Midbrain (tissue), 1 donor: ENCODE measurements at places on chromosomes 3 and 15.
A peak's percentile ranks its signal among the peaks of the same experiment; 100 is the strongest.

GRCh38 chr15:27582726-27583410, 516.2 kb downstream of the OCA2 start:
- DNase-seq, result no peak

- DNase-seq, result no peak
These were observed 7.1 kb upstream of the LARS2 start for GRCh38 chr3:45381168-45381852.

- no peak for DNase-seq
These were observed 1204.2 kb downstream of the ROBO2 start for GRCh38 chr3:78244136-78244535.

GRCh38 chr3:40871394-40871793, 327.9 kb upstream of the CTNNB1 start:
- no peak for DNase-seq

- peak; percentile 49 for DNase-seq
These were observed 63.8 kb upstream of the ACP3 start for GRCh38 chr3:132253262-132253878.

DNA sequence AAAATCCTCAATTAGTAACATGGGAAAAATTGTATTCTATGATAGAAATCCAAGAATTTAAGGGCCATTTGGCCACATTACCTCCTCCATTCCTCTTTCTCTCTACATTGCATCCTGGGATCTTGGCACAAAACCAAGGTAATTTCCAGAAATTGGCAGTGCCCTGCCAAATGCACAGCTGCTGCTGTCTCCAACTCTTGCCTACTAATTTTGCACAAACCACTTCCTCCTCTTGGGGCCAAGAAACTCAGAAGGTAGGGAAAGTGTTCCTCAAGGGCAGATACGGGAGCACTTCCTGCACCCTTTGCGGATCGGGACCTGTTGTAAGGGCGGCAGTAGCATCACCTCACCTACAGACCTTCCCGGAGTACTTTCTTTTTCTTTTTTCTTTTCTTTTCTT, 57.8 kb downstream of the MAP3K13 start:
- DNase-seq, result no peak

- DNase-seq, result no peak
These were observed 463.1 kb upstream of the GOLIM4 start for GRCh38 chr3:168558728-168559411.

GRCh38 chr15:47473832-47474231, 243.5 kb upstream of the SEMA6D start:
- peak; percentile 63 for DNase-seq

DNA sequence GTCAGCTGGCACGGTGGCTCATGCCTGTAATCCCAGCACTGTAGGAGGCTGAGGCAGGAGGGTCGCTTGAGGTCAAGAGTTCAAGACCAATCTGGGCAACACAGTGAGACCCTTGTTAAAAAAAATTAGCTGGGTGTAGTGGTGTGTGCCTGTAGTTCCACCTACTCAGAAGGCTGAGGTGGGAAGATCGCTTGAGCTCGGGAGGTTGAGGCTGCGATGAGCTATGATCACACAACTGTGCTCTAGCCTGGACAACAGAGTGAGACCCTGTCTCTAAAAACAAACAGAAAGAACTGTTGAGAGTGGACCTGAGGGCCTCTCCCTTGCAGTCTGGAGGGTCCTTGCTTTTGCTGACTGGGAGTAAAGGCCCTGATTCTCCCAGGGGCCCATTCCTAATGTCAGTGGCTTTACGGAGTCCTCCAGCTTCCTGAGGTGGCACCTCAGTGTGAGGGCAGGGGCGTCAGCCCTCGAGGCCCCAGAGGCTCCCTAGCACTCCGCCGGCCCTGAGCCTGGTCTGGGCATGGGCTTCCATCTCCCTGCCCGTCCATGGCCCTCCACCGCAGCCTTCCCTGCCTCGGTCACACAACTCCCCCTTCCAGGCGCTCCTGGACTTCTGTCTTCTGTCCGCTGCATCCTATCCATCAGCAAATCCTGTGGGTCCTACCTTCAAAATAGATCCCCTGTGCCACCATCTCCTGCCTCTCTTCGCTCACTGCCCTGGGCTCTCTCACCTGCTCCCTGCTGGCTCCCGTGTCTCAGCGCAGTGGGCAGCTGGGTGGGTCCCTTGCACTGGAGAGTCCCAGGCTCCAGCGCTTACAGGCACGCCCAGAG, 19.0 kb downstream of the FBLN2 start:
- no peak for DNase-seq

- DNase-seq, result peak; percentile 51
These were observed 37.8 kb downstream of the ZNF445 start for GRCh38 chr3:44439499-44440295.

DNA sequence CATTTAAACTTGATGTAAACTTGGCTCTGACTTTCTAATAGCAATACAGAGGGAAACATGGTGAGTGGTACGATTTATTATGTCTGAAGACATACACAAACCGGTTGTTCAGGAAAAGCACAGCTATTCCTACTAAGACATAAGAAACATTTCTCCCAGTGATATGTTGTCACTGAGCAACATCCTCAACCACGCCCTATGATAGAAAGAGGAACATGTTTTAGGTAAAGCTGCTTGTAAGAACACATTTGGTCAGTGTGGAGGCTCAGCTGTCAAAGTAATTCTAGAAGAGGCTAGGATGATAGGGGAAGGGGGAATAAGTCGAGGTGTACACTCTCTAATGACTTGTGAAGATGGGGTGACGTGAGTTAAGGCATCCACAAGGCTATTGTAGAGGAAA, 42.7 kb upstream of the B3GNT5 start:
- no peak for DNase-seq

GRCh38 chr3:31311559-31311958, 221.2 kb upstream of the STT3B start:
- DNase-seq, result no peak

DNA sequence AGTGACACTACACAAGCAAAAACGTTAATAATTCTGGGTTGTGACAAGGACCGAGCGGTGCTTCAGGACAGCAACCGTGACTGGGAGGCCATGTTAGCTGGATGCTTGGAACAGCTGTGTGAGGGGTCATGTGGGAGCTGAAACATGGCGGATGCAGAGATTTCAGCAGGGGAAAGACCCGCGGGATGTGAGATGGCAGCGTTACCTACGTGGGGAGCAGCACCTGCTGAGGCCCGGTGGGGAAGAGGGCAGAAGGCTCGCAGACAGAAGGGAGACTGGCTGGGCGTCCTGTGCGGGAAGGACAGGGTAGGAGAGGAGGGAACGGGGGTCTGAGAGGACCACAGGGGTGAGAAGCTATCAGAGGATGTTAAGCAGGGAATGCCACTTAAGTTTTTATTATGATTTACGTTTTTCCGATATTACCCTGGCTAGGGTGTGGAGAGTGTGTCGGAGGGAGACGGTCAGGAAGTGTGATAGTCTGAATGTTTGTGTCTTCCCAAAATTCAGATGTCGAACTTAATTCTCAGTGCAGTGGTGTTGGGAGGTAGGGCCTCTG, 228.8 kb upstream of the LYSMD4 start:
- no peak for DNase-seq

- no peak for DNase-seq
These were observed 88.1 kb downstream of the CORO2B start for GRCh38 chr15:68666812-68667450.

- no peak for DNase-seq
These were observed 14.8 kb downstream of the PRC1 start for GRCh38 chr15:90979582-90979981.

DNA sequence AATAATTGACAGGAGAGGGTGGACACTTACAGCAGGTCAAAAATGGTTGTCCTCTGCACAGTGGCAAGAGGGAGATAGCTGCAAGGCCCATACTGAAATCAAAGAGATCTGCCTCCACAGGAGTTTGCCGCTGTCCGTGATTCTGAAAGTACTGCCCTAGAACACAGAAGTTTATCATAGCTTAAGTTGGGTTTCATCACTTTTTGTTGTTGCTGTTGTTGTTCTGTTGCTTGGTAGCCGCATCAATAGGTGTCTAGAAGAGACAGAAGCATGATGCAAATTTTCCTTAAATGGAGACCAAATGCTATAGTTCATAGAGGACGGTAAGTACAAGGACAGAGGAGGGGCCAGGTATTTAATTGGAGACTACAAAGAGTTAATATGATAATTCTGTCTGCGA, 120.0 kb upstream of the MRPL3 start:
- no peak for DNase-seq

- peak; percentile 72 for DNase-seq
These were observed 90.6 kb downstream of the LIPC start for GRCh38 chr15:58522391-58522790.

- no peak for DNase-seq
These were observed 6.9 kb downstream of the C15orf62 start for GRCh38 chr15:40776537-40777141.

- DNase-seq, result no peak
These were observed 4.3 kb downstream of the SNTN start for GRCh38 chr3:63656786-63657185.

- DNase-seq, result no peak
These were observed 45.4 kb downstream of the CADM2 start for GRCh38 chr3:85004147-85004546.

DNA sequence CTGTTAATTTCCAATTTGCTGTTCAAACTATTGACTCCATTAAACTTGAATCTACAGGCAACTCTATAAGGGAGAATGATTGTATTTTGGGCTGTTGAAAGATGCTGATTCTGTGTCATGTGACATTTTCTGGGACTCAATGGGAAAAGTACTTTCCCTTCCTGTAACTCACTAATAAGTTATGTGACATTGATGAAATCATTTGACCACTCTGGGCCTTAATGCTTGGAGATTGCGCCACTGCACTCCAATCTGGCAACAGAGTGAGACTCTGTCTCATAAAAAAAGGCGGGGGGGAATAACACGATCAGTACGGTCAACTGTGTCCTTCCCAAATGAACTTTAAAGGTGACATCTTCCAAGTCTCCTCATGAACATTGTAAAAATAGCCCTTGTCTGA, 215.2 kb upstream of the SGO1 start:
- no peak for DNase-seq

DNA sequence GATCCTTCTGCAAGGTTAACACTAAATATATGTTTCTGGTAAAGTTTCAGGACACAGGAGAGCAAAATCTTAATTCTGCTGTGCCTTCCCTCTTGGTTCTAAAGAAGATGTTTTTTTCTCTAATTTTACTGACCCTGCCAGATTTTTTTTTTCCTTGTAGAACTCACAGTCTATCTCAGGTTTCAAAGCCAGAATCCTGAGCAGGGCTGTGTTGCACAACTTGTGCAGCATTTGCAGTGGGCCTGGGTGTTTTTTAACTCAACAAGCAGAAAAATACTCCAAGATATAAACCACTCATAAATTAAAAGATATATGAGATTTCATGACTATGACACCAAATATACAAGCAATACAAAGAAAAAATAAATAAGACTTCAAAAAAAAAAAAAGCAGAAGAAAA, 40.2 kb upstream of the ARF4 start:
- no peak for DNase-seq

GRCh38 chr15:93030430-93031102, 58.4 kb downstream of the RGMA start:
- peak; percentile 79 for DNase-seq

DNA sequence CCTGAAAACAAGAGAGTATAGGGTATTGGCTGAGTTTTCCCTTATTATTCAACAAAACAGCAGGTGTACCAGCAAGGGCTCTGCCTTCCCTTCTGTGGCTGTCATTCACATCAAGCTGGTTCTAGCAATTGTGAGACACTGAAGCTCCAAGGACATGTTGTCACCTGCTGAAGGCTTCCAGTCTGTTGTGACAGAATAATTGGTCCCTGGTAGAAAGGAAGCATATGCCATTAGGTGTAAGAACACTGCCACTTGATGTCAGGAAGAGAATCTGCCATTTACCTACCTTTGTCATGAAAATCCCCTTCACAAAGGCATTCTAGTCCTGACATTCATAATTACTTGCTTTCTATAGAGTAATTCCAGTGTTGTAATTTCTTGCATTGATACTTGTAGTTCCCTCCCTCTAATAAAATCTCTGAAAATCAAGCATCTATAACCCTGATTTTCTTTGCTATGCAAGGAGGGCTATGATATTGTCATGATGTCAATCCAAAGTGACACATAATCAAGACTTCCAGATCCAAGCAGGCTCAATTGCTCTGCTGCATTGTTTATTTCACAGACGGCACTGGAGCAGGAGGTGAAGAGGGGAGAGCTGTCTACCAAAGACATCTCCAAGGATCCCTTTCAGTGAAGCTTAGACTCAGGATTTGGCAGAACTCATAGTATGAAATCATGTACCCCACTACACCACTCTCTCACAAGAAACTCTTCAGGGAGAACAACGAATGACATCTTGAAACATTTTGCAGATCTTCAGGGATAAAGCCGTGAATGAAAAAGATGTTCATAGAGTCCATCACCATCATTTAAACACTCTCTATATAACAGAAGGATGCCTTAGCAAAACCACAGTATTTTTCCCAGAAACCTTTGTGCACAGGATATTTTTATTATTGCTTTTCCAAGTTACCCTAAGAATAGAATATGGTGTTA, 425.3 kb downstream of the RBMS3 start:
- DNase-seq, result no peak

DNA sequence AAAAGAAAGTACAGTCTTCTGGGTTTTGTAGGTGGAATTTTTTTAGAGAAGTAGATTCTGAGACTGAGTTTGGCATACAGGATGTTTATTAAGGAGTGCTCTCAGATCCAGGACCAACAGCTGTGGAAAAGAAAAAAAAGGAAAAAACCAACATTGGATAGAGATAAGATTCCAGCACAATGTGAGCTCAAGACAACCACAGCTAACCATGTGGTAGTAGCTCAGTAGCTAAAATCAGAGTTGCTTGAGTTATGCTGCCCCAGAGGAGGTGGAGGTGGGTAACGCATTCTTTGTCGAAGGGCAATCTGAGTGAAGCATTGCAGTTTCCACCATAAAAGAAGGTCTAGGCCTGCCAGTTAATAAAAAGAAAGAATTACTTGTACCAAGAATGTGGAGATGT, 904.3 kb downstream of the NSUN3 start:
- DNase-seq, result no peak

- DNase-seq, result no peak
These were observed 54.4 kb downstream of the SLC24A1 start for GRCh38 chr15:65676123-65676522.

GRCh38 chr3:168678730-168679129, 583.0 kb upstream of the GOLIM4 start:
- DNase-seq, result no peak

DNA sequence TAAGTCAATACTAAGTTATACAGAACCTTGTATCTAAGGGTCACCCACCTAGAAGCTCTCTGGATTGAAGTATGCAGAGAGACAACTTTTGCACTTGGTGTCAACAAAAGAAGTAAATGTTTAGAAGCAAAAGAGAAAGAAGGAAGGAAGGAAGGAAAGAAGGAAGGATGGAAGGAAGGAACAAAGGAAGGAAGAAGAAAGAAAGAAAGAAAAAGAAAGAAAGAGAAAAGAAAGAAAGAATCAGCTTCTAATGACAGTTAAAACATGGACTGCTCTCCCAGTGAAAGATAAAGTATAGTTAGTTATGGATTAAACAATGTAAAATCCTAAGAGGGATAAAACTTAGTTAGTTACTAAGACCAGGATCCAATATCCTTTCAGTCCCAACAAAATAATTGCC, 613.8 kb upstream of the NR2F2 start:
- no peak for DNase-seq

- DNase-seq, result peak; percentile 12
These were observed 3.3 kb upstream of the CP start for GRCh38 chr3:149224736-149225594.

- no peak for DNase-seq
These were observed 365.3 kb upstream of the KCNMB2 start for GRCh38 chr3:178170698-178171535.

GRCh38 chr3:172097585-172097984, 58.2 kb downstream of the FNDC3B start:
- DNase-seq, result no peak
